ENCODE measurements at places on chromosomes 7 and 10. TPM values are rescaled to one million over a fixed set of nuclear protein-coding genes. Genes with fewer than 3 reads are reported as not detected.

DNA sequence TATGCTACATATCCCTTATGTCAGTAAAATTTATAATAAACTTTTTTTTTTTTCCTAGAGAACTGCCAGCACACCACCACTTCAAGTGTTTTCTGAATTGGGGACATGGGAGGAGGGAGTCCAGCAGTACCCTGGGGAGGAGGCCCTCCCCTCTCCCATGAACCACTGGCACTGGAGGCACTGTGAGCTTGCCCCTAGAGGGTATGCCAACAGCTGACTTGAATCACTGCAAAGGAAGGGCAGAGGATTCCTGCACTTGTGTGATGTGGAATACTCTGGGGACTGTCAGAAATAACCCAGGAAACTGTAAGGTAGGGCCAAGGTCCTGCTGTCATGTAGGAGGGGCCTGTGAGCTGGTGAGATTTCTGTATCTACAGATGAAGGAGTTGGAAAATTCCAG is 8.5 kb upstream of the ARMS2 start:
- H3K27me3 ChIP-seq = no peaks in the 10 kb centered on the region
- H3K4me1 ChIP-seq = peaks cover 7% of the 10 kb centered on the region
- no peak for DNase-seq
- H3K36me3 ChIP-seq = no peaks in the 10 kb centered on the region

DNA sequence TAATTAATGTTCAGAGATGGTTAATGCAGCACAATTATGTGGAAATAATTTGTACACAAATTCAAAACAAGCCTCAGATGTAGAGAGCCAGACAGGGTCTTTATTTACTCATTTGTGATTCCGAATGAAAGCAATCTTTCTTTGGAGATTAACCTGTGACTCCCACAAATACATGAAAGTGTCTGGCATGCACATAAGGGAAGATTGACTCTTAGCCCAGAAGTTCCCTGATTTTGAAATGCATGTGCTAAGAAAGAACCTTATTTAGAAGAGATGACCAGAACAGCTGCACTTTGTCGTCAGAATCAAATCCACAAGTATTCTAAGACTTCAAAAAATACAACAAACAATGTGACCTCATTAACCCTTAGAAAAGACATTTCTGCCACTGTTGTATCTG is 45.1 kb downstream of the RNLS start:
- H3K27ac ChIP-seq = no peak overlapping the region
- H3K27me3 ChIP-seq = no peaks in the 10 kb centered on the region
- peaks cover 4% of the 10 kb centered on the region for H3K4me1 ChIP-seq
- no peaks in the 10 kb centered on the region for H3K36me3 ChIP-seq
- no peak for DNase-seq
- no peak overlapping the region for H3K4me3 ChIP-seq

- no peak overlapping the region for H3K27ac ChIP-seq
- H3K4me1 ChIP-seq = no peaks in the 10 kb centered on the region
- H3K4me3 ChIP-seq = no peak overlapping the region
- DNase-seq = no peak
- no peaks in the 10 kb centered on the region for H3K27me3 ChIP-seq
These were observed 34.1 kb downstream of the GSDME start for GRCh38 chr7:24723178-24723530.

DNA sequence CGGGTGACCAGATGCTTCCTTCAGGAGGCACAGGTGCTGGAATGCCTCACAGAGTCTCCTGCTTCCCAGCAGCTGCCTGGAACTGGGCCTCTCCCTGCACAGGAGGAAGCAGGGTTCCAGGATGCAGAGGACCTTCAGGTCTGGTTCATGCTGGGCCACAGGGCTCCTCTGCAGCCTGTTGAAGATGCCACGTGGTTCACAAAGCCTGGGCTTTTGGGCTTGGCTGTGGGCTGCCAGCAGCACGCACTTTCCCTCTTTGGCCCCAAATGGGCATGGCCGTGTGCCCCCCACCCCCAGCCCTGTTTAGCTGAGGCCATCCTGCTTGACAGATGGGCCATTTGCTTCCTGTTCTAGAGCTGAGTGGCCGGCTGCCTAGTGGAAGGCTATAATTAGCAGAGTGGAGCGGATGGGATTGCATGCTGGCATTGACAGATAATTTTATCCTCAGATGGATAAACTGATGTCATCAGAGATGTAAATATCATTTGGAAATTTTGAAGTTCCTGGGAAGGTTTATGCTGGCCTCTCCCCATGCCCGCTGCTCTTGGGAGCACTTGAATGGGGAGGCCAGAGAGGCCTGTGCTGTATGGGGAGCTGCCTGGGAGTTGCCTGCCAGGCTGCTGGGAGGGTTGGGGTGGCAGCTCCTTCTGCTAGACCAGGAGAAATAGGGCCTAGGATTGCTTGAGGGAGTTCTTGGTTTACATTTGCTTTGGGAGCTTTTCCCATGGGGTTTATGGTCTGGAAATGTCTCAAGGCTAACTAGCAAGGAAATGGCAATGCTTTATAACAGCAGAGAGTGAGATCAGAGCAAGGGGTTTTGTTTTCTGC is 28.2 kb downstream of the TSPAN15 start:
- DNase-seq = no peak
- H3K4me1 ChIP-seq = peaks cover 57% of the 10 kb centered on the region
- no peaks in the 10 kb centered on the region for H3K36me3 ChIP-seq
- H3K27ac ChIP-seq = peak overlapping the region; percentile 35
- H3K4me3 ChIP-seq = no peak overlapping the region

- H3K36me3 ChIP-seq = no peaks in the 10 kb centered on the region
- peaks cover 58% of the 10 kb centered on the region for H3K4me1 ChIP-seq
- peak overlapping the region; percentile 72 for H3K4me3 ChIP-seq
- H3K27me3 ChIP-seq = no peaks in the 10 kb centered on the region
- peak overlapping the region; percentile 80 for H3K27ac ChIP-seq
These were observed 1.8 kb downstream of the INPP5A start for GRCh38 chr10:132539431-132539839.

- no peak overlapping the region for H3K4me3 ChIP-seq
- no peaks in the 10 kb centered on the region for H3K27me3 ChIP-seq
- no peaks in the 10 kb centered on the region for H3K36me3 ChIP-seq
- no peak overlapping the region for H3K27ac ChIP-seq
- no peaks in the 10 kb centered on the region for H3K4me1 ChIP-seq
These were observed 22.5 kb downstream of the ARL4A start for GRCh38 chr7:12709726-12710502.

- no peak overlapping the region for H3K4me3 ChIP-seq
- H3K27ac ChIP-seq = no peak overlapping the region
- no peaks in the 10 kb centered on the region for H3K4me1 ChIP-seq
- H3K27me3 ChIP-seq = no peaks in the 10 kb centered on the region
- H3K36me3 ChIP-seq = no peaks in the 10 kb centered on the region
These were observed 54.9 kb downstream of the ODAD2 start for GRCh38 chr10:27944005-27944404.

DNA sequence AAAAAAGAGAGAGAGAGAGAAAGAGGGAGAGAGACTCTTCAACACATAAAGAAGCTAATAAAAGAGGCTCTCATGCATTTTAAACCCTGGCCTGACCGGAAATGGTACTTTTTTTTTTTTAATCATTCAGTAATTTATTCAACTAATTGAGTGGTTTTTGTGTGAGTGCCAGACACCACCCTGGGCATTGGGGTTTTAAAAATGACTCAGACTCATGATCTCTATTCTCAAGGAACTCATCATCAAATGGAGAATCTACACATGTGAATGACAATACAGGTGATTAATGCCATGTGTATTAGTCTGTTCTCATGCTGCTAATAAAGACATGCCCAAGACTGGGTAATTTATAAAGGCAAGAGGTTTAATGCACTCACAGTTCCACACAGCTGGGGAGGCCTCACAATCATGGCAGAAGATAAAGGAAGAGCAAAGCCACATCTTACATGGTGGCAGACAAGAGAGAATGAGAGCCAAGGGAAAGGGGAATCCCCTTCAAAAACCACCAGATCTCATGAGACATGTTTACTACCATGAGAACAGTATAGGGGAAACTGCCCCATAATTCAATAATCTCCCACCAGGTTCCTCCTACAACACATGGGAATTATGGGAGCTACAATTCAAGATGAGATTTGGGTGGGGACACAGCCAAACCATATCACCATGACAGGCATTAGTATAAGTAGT is 158.5 kb upstream of the AUTS2 start:
- H3K4me1 ChIP-seq = no peaks in the 10 kb centered on the region
- no peaks in the 10 kb centered on the region for H3K27me3 ChIP-seq
- no peak for DNase-seq
- no peak overlapping the region for H3K4me3 ChIP-seq
- H3K36me3 ChIP-seq = no peaks in the 10 kb centered on the region

DDC gene
- not detected for total RNA-seq

TLX1 gene
- 0.13 TPM for total RNA-seq

C7orf57 gene
- 3.2 TPM for total RNA-seq

SPDYE16 gene
- total RNA-seq = not detected

Measured in Panc1 (cell line).